Mesenteric fat pad (tissue), 1 donor: ENCODE measurements at places on chromosomes 2 and 18. TPM values are rescaled to one million over a fixed set of nuclear protein-coding genes. Genes with fewer than 3 reads are reported as not detected.

FAM161A gene
- 1.00 TPM for total RNA-seq

GRCh38 chr2:52695731-52696130 is 1071.9 kb upstream of the CHAC2 start:
- DNase-seq: no peak

CRYGC gene
- not detected for total RNA-seq

- DNase-seq: no peak
These were observed 577.2 kb upstream of the HNMT start for GRCh38 chr2:137387044-137387443.

DNA sequence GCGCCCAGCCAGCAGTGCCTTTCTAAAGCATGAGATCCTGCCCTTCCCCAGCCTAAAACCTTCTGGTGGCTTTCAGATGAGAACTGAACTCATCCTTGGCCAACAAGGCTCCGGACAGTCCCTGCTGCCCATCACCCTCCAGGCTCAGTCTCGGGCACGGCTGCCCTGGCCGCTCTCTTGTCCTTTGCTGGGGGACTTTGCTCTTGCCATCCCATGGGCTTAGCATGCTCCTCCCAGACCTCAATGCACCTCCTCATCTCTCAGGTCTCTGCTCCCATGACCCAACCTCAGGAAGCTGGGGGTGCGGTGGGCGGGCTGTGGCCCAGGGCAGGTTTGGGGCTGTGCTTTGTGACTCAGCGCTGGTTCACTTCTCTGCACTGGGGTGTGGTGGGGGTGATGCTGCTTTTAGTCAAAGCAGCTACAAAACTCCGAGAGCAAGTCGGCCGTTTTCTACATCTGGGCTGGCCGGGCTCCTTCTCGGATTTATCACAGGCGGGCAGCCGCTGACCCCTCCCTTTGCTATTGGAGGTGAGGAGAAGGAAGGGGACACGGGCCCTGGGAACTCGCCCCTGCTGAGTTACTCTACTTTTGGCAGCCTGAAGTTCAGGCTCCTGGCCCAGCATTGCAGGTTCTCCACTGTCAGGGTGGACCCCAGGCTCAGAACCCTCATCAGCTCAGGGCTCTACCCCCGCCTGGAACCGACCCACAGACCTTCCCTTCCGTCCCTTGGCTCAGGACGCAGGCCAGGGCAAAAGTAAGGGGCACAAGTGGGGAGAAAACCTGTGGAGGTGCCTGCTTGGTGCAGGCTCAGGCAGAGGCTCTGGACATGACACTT is 90.6 kb upstream of the TAF1B start:
- no peak for DNase-seq

DNA sequence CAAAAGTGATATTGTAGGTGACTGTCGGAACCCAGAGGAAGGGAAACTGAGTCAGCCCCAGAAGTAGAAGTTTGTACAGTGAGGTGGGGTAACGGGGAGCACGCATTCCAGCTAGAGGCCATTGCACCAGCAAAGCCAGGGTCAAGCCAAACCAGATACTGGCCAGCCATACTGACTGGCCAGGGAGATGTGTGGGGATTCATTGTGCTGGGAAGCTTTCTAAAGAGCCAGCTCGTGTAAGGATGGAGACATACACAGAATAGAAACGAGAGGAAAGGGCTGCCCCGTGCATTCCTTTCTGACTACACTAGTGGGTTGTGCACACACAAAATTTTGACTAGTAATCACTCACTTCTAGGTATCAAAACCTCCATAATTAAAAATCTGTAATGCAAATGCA is 175.3 kb upstream of the PID1 start:
- DNase-seq: no peak

DNA sequence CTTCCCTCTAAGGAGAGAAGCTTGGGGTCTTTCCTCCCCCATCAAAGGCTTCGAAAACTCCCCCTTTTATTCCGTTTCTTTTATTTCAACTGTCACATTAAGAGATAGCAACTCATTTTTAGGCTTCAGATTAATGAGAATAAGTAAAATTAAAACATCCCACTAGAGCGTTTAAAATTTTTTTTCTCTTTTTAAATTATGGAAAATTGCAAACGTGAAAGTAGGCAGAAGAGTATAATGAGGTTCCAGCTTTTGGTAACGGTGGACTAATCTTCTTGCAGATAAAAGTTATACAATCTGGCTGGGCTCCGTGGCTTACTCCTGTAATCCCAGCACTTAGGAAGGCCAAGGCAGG is 21.9 kb upstream of the RMP24 start:
- no peak for DNase-seq

- no peak for DNase-seq
These were observed 41.5 kb downstream of the BIN1 start for GRCh38 chr2:127065299-127065939.

KRTCAP3 gene
- total RNA-seq: 0.48 TPM

RAB6C gene
- total RNA-seq: not detected

SEMA4F gene
- total RNA-seq: 6.6 TPM

GRCh38 chr2:195057001-195057400 is 600.0 kb upstream of the SLC39A10 start:
- DNase-seq: no peak

- peak; percentile 94 for DNase-seq
These were observed 17.0 kb upstream of the HPCAL1 start for GRCh38 chr2:10285556-10286198.

- peak; percentile 3 for DNase-seq
These were observed 34.2 kb downstream of the MRPL35 start for GRCh38 chr2:86233436-86233835.

IRS1 gene
- 17.0 TPM for total RNA-seq

FNDC4 gene
- 136 TPM for total RNA-seq

- DNase-seq: no peak
These were observed 20.1 kb upstream of the C2orf72 start for GRCh38 chr2:231017231-231017598.

IGFBP2 gene
- 59.9 TPM for total RNA-seq

DNA sequence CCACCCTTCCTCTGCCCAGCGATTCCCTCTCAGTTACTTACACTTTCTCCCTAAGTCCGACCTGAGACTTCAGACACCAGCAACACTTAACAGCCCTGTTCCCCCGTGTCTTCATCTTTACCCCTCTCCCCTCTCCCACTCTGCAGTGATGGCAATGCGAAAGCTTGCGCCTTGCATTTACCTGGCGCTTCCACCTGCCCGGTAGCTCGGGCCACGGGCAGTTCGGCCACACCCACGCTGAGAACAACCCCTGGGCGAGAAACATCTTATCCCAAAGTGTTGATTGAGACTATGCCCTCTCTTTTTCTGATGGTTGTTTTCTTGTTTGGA is 558 bp downstream of the DNAJC10 start:
- DNase-seq: no peak

- peak; percentile 90 for DNase-seq
These were observed 817 bp downstream of the DSC2 start for GRCh38 chr18:31101183-31102024.

- DNase-seq: no peak
These were observed 64.6 kb downstream of the CD226 start for GRCh38 chr18:69882965-69883668.

DLX2 gene
- total RNA-seq: not detected

DNA sequence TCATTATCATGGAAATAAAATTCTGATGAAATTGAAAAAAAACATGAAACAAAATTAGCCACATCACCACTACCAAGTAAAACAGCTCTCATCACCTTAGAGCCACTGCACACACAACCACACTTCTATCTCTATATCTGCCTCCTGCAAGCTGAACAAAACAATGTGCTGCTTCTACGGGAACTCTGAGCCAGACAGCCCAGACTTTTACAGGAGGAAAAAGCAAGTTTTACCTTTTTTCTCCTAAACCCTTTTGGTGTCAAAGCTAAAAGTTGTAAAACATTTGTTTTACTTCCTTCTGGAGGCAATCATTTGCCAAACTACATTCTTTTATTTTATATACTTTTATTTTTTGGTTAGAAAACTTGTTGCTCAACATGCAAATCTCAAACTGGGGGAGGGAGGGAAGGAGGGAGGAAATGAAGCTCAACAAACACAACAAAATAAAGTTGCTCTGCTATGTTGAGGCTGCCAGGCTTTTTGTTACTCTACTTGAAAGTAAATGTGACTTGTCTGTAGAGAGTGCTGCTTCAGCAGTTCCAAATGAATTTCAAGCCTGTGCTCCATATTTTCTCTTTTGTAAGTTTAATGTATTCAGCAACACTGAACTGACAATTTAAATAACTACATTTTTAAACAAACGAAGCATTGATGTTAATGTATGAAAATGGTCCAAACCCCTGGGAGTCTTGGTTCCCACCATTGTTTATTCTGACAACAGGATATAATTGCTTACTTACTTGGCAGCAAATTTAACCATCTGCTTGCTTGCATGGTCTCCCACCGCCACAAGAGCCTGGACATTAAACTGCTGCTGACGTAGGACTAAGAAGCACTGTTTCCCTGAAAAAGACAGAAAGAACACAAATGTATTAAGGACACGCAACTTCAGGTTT is 24.5 kb downstream of the DARS1 start:
- no peak for DNase-seq

DNA sequence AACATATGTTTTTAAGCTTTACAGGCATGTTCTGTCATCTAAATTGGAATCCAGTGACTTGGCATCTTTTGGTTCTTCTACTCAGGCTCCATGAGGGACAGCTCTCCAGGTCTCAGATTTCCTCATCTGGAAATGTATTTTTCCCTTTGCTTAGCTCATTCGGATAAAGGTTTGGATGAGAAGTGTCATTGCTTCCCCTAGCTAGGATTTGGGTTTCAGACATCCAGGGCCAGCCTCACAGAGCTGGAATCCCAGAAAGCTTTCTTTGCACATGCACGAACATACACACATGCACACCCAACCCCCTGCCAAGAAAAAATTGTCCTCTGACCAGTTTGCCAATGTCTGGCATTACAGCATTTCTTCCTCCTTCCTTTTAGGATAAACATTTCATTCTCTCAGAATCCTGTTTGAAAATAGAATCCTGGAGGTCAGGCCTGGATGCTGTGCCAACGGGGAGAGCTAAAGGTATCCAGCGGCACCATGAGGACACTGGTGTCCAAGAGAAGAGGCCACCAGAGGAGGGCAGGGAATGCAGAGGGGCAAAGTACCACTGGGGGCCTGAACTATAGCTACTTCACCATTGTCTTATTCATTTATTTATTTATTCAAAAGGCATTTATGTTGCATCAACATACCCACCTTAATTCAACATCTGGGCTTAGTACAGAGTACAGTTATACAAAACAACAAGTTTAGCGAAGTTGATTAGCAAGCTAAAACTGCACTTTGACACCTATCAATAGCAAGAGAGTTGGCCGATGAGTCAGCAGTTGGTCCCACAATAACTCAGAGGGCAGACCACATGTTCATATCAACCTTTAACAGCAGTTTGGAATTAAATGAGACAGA is 97.9 kb upstream of the ATL2 start:
- no peak for DNase-seq

CACNB4 gene
- total RNA-seq: 1.7 TPM

DNA sequence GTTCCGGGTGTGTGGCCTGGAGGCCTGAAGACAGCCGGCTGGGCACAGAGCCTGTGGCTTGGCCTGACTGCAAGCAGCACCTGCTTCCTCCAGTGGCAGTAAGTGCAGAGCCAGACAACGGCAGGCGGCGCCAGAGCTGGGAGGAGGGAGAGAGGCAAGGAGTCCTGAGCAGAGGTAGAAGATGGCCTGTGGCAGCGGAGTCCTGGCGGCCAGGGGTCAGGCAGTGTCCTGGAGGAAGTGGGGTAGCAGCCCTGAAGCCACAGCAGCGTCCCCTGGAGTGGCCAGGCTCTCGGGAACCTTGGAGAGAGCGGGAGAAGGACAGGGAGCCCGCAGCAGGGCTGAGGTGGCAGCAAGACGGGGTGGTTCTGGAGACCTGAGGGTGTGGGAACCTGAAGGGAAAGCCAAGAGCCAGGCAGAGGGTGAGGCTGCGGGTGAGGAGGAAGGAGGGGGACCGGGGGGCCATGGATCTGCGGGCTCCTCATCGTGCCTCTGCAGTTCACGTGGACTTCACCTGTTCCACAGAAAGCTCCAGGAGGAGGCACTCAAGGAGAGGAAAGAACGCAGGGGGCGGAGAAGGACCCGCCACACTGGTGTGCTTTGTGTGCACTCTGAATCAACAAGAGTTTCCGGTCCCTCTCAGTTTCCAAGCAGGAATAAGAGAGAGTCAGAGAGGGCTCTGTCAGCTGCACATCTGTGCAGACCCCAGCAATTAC is 85.9 kb downstream of the USP40 start:
- peak; percentile 89 for DNase-seq

- DNase-seq: no peak
These were observed 22.9 kb upstream of the ASB1 start for GRCh38 chr2:238403632-238404405.

DNA sequence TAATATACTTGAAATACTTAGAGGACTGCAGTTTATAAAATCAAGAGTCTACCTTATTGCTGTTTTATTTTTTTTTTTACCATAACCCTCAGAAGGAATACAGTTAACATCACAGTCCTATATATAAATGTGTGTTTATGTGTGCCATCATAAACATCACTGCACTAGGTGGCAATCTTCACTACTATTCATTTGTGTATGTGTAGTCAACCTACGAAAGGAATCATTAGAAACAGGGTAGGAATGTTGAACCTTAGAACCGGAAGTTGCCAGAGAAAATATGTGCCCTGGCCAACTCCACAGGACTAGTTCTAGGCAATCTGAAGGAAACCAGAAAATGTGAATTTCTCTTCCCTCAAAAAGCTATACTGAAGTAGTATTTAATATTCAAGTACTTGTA is 3.4 kb downstream of the GEN1 start:
- no peak for DNase-seq

GRCh38 chr2:168356477-168356835 is 99.6 kb upstream of the CERS6 start:
- no peak for DNase-seq

DNA sequence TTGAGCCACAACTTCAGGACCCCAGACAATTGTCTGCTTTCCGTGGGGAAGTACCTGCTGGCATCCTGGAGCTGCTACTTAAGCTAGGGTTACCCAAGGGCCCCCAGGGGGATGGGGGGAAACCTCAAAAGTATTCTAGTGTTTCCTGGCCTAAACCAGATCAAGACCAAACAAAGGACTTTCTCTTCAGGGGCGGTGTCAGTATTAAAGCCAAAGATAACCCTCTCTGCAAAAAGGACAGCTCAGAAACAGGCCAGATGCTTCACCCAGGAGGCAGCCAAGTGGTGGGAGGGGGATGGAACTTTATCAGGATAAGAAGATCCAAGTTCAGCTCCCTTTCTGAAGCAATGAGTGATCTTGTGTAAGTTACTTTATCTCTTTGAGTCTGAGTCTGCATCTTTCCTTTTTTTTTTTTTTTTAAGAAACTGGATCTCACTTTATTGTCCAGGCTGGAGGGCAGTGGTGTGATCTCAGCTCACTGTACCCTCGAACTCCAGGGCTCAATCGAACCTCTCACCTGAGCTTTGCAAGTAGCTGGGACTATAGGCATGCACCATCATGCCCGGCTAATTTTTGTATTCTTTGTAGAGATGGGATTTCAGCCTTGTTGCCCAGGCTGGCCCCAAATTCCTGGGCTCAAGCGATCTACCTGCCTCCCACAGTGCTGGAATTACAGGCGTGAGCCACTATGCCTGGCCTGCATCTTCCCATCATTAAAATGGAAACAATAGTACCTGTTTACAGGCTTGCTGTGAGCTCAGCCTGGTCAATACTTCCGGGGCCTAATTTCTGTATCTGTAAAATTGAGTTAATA is 151.8 kb upstream of the PTPRM start:
- no peak for DNase-seq

HOXD4 gene
- 4.1 TPM for total RNA-seq

GMCL1 gene
- total RNA-seq: 26.5 TPM

AKAIN1 gene
- total RNA-seq: not detected

- no peak for DNase-seq
These were observed 157.3 kb downstream of the ZRANB3 start for GRCh38 chr2:135373702-135374101.

- DNase-seq: no peak
These were observed 30.5 kb downstream of the OLA1 start for GRCh38 chr2:174217869-174218268.

GRCh38 chr2:239224199-239224570 is 176.6 kb downstream of the HDAC4 start:
- DNase-seq: peak; percentile 62

SPP2 gene
- total RNA-seq: not detected
